CD4-positive, alpha-beta T cell treated with Interferon alpha-2 for 1 hour (primary cell): ENCODE measurements at places on chromosomes 7 and 10.
A peak's percentile ranks its signal among the peaks of the same experiment; 100 is the strongest.

DNA sequence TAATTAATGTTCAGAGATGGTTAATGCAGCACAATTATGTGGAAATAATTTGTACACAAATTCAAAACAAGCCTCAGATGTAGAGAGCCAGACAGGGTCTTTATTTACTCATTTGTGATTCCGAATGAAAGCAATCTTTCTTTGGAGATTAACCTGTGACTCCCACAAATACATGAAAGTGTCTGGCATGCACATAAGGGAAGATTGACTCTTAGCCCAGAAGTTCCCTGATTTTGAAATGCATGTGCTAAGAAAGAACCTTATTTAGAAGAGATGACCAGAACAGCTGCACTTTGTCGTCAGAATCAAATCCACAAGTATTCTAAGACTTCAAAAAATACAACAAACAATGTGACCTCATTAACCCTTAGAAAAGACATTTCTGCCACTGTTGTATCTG is 45.1 kb downstream of the RNLS start:
- DNase-seq: no peak

- DNase-seq: no peak
These were observed 82.9 kb downstream of the CDK14 start for GRCh38 chr7:90678986-90679385.

DNA sequence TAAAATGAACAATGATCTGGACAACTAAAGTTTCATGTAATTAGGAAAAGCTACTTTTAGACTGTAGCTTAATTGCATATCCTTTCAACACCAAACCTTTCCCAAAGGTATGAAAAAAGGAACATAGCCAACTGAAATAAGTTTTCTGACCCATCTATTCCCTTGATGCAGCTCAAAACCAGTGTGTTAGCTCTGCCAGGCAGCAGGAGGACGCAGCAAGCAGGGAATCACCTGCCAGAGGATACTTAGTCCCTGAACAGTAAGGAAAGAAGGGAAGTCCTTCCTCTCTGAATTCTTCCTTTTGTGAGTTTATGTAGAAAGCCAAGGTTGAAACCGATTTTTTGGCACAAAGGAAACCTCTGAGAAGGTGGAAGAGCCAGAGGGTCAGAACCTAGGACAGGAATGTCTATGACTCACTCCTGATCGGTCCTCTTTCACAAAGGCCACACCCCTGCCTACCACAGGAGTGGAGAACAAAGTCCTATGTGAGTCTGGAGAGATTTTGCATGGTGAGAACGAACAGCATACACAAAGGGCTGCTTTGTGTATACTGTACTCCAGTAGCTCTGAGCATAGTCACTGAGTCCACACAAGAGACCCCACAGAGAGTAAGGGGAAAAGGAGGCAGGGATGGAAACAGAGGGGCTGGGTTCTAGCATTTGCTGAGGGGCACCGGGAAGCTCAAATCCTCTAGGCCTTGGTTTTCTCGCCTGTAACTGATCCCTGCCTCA is 68.8 kb upstream of the GSDME start:
- DNase-seq: no peak

DNA sequence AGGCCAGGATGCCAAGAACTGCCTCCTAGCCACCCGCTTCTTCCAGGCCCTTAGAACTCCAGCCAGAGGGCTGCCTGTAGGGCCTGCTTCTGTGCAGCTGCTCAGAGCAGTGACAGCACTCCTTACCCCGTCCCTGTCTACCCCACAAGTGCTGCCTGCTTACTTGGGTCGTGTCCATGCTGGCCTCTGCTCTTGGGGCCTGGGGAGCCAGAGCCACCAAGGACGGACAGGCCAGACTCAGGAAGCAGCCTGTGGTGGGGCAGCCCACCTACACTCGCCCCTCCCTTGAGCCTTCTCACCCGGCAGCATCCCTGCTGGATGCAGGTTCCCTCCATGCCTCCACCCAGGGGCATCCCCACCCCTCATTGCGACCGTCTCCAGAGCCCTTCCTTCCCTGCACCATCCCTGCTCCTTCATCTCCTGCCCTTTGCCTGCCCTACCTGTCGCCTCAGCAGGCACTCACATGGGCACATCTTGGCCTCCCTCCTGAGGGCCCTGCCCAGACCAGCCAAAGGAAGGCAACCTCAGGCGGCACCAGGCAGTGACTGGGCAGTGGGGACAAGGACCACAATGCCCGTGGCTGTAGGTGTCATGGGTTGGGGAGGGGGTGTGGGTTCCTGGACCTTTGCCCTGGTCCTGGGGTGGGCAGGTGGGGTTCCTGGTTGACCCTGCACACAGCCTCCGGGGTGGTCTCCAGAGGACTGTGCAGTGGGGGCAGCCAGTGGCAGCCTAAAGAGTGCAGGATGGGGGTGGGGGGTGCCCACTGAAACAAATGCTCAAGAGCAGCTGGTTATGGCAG is 78.0 kb upstream of the TNS3 start:
- DNase-seq: no peak

GRCh38 chr7:138727336-138728099 is 26.4 kb upstream of the SVOPL start:
- no peak for DNase-seq

- DNase-seq: no peak
These were observed 74.5 kb upstream of the LEP start for GRCh38 chr7:128166603-128167041.

DNA sequence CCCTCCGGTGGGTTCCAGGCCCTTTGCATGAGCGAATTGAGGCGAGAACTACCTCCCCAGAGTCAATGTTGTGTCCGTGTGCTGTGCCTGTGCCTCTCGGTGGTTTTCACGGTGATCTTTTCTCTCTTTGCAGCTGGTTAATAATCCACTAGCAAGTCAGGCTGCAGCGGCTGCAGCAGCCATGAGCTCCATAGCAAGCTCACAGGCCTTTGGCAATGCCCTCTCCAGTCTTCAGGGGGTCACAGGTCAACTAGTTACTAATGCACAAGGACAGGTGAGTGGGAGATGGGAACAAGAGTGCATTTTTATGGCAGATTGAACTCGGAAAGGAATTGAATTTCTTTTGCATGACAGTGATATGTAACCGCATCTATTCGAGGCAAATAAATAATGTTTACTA is 159.7 kb upstream of the YAE1 start:
- no peak for DNase-seq

DNA sequence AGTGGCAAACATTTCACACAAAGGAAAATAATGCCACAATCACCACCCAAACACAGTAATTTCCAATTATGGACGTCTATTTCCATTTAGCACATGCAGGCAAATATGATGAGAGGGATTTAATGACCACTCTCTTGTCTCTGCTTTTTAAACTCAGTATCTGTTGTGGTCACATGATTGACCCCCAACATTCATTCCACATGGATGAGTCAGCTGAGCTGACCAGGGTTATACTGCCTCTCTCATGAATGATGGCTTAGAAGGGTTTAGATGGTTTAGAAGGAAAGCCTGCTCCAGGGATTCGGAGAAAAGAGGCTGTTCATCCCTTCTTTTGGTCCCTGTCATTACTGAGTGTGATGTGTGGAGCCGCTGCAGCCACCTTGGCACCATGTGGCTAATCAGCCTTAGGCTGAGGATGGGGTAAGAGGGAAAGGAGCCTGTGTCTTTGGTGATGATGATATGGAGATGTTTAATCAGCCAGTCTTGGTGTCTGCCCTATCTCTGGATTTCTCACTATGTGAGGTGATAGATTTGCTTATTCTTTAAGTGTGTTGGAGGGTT is 38.2 kb upstream of the JAKMIP3 start:
- no peak for DNase-seq

DNA sequence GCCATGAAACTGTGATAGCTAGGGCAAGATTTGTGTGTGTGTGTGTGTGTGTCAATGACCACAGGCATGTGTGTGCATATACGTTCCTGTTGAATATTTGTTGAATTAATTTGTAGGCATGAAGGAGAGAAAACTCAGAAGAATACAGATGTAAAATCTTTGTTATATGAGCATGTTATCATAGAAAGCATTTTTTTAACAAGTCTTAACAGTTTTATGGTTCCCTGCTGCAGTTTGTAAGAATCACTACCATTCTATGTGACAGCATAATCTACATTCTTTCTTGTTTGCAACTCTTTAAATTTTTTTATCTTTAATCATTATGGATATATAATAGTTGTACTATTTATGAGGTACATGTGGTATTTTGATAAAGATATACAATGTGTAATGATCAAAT is 130.3 kb downstream of the CD36 start:
- DNase-seq: no peak

DNA sequence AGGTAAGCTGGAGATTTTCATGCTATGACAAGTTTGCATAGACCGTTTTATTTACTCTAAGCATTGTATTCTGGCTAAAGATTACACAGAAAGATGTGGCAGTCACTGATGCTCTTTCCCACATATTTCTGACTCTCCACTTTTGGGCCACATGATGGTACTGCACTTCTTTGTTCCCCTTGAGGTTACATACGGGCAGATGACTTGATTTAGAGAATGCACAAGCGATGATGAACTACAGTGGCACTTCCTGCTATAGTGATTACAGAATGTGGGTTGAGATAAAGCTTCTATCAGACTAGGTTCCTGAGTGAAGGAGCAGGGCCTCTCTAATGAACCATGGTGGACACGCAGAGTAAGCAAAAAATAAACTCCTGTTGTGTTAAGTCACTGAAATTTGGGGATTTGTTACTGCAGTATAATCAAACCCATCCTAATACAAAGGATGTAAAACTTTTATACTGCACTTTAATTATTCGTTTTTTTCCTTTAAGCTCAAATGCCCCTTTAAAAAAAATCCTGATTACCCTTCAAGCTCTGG is 177.9 kb downstream of the TAX1BP1 start:
- DNase-seq: no peak

DNA sequence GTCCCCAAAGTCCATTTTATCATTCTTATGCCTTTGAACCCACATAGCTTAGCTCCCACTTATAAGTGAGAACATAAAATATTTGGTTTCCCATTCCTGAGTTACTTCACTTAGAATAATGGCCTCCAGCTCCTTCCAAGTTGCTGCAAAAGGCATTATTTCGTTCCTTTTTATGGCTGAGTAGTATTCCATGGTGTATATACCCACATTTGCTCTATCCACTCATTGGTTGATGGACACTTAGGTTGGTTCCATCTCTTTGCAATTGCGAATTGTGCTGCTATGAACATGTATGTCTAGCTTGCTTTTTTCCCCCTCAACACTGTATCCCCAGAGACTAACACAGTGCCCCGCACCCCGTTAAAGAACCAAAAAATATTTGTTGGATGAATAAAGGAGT is 670 bp upstream of the CAPZA2 start:
- no peak for DNase-seq

DNA sequence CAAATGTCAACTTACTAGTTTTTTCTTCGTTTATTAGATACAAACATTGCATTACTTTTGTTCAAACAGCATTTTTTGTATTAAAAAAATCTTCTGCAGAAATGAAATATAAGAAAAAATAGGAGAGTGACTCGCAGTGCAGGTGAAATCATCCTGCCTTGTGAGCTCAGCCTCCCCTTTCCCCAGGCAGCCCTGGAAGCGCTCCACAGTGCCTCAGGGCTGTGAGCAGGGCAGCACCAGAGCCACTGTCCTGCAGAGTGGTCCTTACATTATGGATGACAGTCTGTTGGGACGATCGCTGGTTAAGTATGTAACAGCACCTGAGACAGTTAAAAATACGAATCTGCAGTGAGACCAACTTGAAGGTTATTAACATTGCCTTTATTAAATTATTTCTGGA is 695.4 kb upstream of the POM121L12 start:
- no peak for DNase-seq

DNA sequence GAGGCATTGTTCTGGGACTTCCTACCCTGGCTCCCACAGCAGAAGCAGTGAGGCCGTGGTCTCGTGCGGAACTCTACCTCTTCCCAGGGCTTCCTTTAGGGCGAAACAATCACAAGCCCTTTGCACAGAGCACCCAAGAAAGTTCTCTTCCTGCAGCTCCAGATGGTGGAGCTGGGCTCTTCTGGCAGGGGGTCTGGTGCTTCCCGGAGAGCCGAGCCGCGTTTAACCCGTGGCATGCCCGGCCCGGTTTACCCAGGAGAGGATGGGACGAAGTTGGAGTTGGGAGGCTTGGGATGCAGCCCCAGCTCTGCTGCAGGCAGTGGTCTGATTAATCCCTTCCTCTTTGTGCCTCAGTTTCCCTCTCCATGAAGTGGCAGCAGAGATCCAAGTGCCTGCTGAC is 9.0 kb upstream of the ATP6V0E2 start:
- no peak for DNase-seq

DNA sequence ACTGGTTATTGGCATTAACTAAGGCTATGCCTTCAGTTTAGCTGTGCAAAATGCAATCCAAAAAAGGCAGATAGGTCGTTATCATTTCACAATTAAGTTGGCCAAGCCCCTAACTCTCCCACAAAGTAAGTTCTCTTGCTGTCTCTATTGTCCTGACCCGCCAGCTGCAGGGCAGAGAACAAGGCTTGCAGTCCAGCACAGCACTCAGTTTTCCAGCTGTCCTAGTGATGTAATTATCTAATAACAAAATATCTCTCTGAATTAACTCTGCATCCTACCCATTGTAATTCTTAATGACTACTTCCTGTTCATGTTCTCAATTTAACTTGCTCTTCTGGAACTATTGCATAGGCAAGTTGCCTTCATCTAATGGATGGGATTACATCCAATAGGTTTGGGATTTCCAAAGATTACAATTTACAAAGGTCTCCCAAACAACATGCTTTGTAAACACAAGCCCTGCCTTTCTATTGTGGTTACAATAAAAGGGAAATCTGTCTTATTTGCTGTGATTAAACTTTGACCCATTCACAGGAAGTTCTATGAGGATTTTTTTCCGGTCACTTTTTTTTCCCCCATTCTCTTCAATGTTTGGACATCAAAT is 55.2 kb downstream of the CDK6 start:
- no peak for DNase-seq

DNA sequence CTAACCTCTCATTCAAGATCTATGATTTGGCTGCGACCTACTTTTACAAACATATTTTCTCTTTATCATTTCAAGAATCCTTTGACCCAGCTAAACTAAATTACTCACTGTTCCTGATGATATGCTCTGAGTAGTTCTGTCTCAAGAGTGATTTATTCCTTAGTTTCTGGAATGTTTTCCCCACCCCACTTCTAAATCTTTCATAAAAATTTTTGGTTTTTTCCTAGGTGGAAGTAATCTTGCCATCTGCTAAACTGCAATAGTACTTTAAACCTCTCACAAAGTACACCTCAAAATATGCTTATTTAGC is 170.8 kb downstream of the DNAJC1 start:
- DNase-seq: no peak

GRCh38 chr7:158818325-158819213 is 10.7 kb downstream of the ESYT2 start:
- peak; percentile 87 for DNase-seq

- no peak for DNase-seq
These were observed 86.0 kb downstream of the HIP1 start for GRCh38 chr7:75652788-75653187.

DNA sequence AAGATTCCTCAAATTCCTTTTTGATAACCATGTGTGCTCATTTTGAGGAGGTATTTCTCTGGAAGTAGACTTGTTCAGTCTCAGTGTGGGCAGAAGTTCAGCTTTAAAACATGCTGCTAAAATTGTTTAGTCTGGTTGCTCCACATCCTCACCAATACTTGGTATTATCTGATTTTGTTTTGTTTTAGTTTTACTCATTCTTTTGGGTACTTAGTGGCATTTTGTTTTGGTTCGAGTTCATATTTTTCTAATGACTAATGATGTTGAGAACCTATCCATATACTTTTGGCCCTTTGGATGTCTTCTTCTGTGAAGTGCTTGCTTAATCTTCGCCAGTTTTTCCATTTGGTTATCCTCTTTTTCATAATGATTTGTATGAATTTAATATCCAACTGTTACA is 694.2 kb upstream of the FZD8 start:
- DNase-seq: no peak
